GM13976 (cell line): ENCODE measurements at places on chromosomes 4 and X.

GRCh38 chr4:11954093-11954492 is 525.4 kb upstream of the HS3ST1 start:
- DNase-seq, result no peak

GRCh38 chr4:129231945-129232588 is 136.1 kb downstream of the C4orf33 start:
- no peak for DNase-seq

DNA sequence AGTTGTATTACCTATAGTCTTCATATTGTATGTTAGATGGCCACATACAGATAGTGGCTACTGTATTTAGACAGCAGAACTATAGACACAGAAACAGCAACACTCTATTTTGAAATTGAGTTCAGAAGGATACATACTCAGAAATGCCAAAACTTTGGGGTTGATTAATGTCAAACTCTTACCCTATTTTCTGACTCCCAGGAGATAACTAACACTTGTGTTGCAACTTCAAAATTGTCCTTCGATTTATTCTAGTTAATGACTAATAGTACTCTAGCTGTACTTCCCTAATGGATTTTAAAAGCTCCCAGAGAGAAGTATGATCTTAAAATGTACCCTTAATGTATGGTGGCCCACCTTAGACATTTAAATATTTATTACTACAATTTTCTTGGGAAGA is 229.9 kb upstream of the UGT8 start:
- DNase-seq, result no peak

GRCh38 chr4:71275570-71275969 is 63.2 kb upstream of the SLC4A4 start:
- DNase-seq, result no peak

DNA sequence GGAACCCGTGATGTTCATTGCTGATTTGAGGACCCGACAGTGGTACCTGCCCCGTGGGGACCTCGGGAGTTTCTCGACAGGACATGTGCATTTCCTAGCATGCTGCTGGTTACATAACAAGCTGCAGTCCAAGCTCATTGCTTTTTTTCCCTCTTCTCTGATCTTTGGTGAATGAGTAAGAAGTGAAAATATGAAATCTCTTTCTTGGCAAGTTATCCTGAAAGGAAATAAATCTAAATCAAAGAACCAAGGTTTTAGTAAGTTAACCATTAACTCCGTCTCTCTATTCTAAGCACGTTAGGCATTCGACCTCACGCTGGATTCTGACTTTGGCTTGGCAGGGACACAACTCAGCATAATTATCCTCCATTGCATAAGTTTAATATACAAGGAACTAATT is 86.6 kb downstream of the STK32B start:
- no peak for DNase-seq

- peak; percentile 40 for DNase-seq
Observed at GRCh38 chrX:72305286-72306084, at the start of gene CITED1. Gene CITED1 (minus strand): TSS chrX:72305914. CDS start chrX:72302869, 3,045 bp downstream.

DNA sequence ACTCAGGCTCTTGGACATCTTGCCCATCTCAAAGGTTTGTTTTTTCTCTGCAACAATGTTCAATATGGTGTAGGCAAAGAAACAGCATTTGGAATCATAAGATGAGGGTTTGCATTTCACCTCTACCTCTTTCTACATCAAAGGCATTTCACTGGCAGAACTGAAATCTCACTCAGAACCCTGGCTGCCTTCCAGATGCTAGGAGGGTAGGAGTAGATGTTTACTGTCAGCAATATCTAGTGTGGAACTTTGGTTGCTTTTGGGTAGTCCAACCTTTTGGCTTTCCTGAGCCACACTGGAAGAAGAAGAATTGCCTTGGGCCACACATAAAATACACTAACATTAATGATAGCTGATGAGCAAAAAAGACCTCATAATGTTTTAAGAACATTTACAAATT is 297.0 kb upstream of the KLF3 start:
- no peak for DNase-seq

DNA sequence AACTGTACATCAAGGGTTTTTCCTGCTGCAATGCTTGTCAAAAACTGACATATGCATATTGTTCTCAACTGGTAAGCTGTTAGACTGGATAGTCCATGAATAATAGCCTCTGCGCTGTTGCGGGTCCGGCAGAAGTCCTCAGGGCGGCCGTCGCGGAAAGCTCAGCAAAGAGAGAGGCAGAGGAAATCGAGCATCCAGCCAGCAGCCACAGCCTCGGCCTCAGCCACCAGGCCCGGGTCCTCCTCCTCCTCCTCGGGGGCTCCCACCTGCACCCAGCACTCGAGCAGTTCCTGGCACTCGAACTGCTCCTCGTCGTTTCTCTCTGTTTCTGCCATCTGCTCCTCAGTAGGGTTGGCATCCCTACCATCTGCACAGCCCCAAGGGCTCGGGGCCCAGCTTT is 53.7 kb downstream of the UPRT start:
- no peak for DNase-seq

GRCh38 chr4:14091966-14092365 is 464.4 kb upstream of the BOD1L1 start:
- no peak for DNase-seq

DNA sequence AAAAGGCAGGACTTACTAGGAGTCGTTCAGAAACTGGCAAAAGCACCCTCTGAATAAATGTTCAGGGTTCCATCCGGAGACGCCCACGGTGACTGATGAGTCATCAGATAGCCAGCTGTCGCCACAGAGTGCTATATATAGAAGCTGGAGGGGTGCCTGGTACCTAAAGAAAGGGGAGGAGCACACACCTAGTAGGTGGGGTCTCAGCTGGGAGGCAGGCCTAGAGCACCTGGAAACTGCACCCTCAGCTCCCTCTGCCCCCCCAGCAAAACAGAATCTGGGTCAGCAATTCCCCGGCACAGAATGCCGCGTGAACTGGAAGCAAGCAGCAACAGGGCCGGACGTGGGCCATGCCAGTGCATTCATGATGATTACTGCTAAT is 242.0 kb downstream of the BCOR start:
- DNase-seq, result peak; percentile 59

- no peak for DNase-seq
Observed at GRCh38 chrX:54419559-54420302, 20.5 kb upstream of the TSR2 start.
